ENCODE measurements at places on chromosomes 11 and 22. TPM values are rescaled to one million over a fixed set of nuclear protein-coding genes. Genes with fewer than 3 reads are reported as not detected.

Gene PGM2L1
- total RNA-seq: 7.2 TPM

Gene GPR83
- total RNA-seq: not detected

Gene PIWIL4
- 1.8 TPM for total RNA-seq

Gene KRTAP5-10
- 0.36 TPM for total RNA-seq

Gene RAB36
- 8.5 TPM for total RNA-seq

Gene APOL4
- total RNA-seq: 2.9 TPM

Gene GRM5
- total RNA-seq: not detected

- H3K4me3 ChIP-seq: no peak overlapping the region
- H3K4me1 ChIP-seq: peaks cover 7% of the 10 kb centered on the region
Measured at GRCh38 chr11:129119036-129119435, 73.1 kb downstream of the ARHGAP32 start.

GRCh38 chr11:112884012-112884767 is 77.0 kb upstream of the NCAM1 start:
- no peaks in the 10 kb centered on the region for H3K4me1 ChIP-seq
- no peaks in the 10 kb centered on the region for H3K27me3 ChIP-seq
- DNase-seq: no peak
- H3K4me3 ChIP-seq: no peak overlapping the region
- H3K27ac ChIP-seq: no peak overlapping the region

DNA sequence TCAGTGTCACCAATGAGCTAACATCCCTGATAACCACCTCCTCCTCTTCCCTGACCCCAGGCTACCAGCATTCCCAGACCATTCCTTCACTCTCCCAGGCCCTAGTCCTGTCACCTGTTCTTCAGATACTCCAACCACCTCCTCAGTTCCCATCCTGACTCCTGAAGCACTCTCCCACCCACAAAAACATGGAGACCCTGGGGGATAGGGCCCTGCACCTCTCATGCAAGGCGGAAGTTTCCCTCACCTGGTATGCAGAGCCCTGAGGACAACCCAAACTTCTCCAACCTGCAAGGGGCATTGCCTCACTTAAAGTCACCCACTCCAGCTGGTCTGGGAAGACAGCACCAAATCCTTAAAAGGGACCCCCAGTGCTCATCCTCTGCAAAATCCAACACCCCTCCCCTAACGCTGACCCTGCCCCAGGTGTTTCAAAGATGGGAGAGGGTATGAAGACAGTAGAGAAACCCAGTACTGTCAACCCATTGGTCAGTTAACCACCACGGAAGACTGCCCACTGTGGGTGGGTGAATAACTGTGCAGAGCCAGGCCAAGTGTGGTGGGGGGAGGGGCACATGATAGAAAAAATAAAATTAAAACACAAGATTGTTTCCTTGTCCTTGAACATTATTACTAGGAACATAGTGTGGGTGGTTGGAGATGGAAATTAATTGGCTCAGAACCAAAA is 1.4 kb downstream of the TNKS1BP1 start:
- DNase-seq: peak; percentile 89
- H3K27me3 ChIP-seq: no peaks in the 10 kb centered on the region
- peak overlapping the region; percentile 97 for H3K27ac ChIP-seq

DNA sequence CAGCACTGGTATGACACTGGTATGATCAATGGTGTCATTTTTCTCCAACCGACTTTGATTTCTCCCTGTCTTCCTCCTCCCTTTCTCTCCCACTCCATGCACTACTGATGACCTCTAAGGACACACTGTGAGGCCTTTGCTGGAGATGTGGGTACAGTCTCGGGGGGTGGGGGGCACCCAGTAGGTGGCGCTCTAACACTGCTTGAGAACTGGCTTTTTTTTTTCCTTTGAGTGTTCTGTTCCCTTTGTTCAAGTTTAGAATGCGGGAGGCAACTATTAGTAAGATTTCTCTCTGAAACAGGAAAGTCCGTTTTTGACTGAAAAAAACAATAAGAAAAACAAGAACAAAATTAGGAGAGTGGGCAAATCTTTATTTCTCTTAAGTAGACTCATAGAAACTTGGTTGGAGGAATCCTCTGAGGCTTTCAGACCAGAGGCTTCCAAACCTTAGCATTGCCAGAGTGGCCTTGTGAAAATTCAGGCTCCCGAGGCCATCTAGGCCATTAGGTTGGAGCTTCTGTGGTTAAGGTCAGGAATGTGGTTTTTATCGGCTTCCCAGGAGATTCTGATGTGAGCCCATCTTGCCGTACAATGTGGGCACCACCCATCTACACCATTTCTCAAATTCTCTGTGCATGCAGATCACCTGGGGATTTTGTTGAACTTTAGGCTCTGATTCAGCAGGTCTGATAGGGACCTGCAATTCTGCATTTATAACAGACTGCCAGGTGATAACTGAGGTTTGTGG is 43.2 kb downstream of the PANX1 start:
- H3K27me3 ChIP-seq: no peaks in the 10 kb centered on the region
- peak; percentile 84 for DNase-seq
- no peak overlapping the region for H3K27ac ChIP-seq
- peaks cover 14% of the 10 kb centered on the region for H3K4me1 ChIP-seq

GRCh38 chr11:9739123-9739900 is 75.4 kb downstream of the SWAP70 start:
- no peak overlapping the region for H3K4me3 ChIP-seq
- no peaks in the 10 kb centered on the region for H3K27me3 ChIP-seq
- no peak for DNase-seq
- H3K36me3 ChIP-seq: peaks cover 32% of the 10 kb centered on the region

GRCh38 chr11:19307498-19307897 is 66.8 kb upstream of the E2F8 start:
- no peak overlapping the region for H3K4me3 ChIP-seq
- H3K27ac ChIP-seq: no peak overlapping the region
- no peaks in the 10 kb centered on the region for H3K36me3 ChIP-seq
- H3K4me1 ChIP-seq: no peaks in the 10 kb centered on the region
- DNase-seq: no peak

DNA sequence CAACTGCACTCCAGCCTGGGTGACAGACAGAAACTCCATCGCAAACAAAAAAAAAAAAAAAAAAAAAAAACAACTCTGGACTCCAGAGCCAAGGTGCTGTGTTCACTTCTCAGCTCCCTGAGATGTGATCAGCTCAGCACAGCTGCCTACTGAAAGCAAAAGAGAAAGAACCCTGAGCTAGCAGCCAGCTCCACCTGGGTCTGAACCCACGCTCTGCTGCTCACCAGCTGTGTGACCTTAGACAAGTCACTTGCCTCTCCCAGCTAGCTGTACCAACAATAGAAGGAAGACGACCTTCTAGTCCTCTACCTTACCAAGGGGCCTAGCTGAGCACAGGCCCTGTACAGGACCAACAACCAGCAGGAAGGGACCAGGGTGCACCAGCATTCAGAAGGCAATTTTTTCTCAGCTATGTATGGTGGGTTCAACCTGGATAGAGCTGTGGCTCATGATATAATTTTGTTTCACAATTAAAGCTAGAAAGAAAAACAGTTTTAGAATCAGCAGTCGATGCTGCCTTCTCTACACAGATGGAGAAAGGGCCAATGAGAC is 3.8 kb downstream of the DGCR2 start:
- no peak overlapping the region for H3K4me3 ChIP-seq
- H3K27me3 ChIP-seq: no peaks in the 10 kb centered on the region
- peak; percentile 48 for DNase-seq
- H3K36me3 ChIP-seq: no peaks in the 10 kb centered on the region
- H3K27ac ChIP-seq: no peak overlapping the region

- no peaks in the 10 kb centered on the region for H3K4me1 ChIP-seq
- no peak overlapping the region for H3K27ac ChIP-seq
- H3K36me3 ChIP-seq: no peaks in the 10 kb centered on the region
- no peak for DNase-seq
Measured at GRCh38 chr11:32538804-32539203, 44.8 kb upstream of the EIF3M start.

- no peak for DNase-seq
- no peak overlapping the region for H3K4me3 ChIP-seq
- no peaks in the 10 kb centered on the region for H3K4me1 ChIP-seq
- H3K27me3 ChIP-seq: peaks cover 3% of the 10 kb centered on the region
- no peak overlapping the region for H3K27ac ChIP-seq
Measured at GRCh38 chr22:43744700-43745410, 67.2 kb downstream of the EFCAB6 start.

DNA sequence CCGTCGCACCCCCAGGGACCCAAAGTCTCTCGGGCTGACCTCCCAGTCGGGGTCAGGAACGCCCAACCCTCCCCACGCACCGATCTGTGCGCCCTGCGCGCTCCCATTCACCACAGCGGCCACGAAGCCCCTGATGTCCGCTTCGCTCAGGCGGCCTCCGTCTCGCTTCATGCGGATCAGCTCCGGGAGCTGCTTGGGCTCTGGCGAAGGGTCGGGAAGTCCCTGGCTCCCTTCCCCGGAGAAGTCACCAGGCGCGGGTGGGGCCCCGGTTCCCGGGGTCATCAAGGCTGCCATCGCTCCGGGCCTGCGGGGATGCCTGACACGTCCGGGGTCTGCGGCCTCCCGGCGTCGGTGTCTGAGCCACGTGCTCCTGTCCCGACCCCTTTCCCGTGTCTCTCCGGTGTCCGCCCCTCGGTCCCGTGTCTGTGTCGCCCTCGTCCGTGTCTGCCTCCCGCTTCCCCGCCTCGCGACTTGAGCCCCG is 356 bp downstream of the TYMP start:
- peak overlapping the region; percentile 74 for H3K4me3 ChIP-seq
- no peaks in the 10 kb centered on the region for H3K27me3 ChIP-seq

GRCh38 chr11:763549-764321 is 13.6 kb downstream of the GATD1 start:
- H3K4me3 ChIP-seq: no peak overlapping the region
- H3K27ac ChIP-seq: peak overlapping the region; percentile 24
- no peaks in the 10 kb centered on the region for H3K27me3 ChIP-seq
- H3K36me3 ChIP-seq: peaks cover 71% of the 10 kb centered on the region
- peaks cover 20% of the 10 kb centered on the region for H3K4me1 ChIP-seq
- DNase-seq: peak; percentile 51

DNA sequence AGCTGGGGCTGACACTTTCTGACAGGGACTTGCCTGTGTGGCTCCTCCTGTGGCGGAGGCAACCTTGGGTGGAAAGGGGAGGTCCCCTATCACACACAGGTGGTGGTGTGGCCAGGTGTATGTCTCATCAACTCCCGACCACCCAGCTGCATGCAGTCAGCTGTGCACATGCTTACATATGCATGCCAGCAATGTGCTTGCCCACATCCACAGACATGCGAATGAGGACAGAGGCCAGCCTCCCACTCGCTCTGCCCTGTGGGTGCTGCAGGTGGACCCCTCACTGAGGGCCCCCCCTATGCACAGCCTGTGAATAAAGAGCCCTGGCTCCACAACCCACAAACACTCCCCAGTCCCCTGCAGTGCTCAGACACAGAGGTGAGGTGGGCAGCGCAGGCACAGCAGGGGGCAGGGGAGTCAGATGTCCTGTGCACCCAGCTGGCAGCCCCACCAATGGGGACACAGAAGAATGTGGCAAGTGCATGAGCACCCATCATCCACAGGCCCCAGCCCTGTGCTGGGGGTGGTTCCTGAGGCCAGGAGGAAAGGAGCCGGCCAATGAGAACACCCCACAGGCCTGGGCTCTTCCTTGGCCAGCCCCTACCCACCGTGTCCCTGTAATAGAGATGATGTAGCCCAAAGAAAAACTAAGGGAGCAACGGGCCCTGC is 9.5 kb downstream of the GNB1L start:
- no peaks in the 10 kb centered on the region for H3K27me3 ChIP-seq
- peak; percentile 32 for DNase-seq
- H3K27ac ChIP-seq: peak overlapping the region; percentile 48
- peaks cover 13% of the 10 kb centered on the region for H3K4me1 ChIP-seq
- no peak overlapping the region for H3K4me3 ChIP-seq

GRCh38 chr11:118001494-118001971 is 15.3 kb downstream of the IL10RA start:
- no peaks in the 10 kb centered on the region for H3K27me3 ChIP-seq
- H3K4me3 ChIP-seq: no peak overlapping the region
- no peak for DNase-seq
- H3K36me3 ChIP-seq: no peaks in the 10 kb centered on the region
- no peaks in the 10 kb centered on the region for H3K4me1 ChIP-seq
- no peak overlapping the region for H3K27ac ChIP-seq

- DNase-seq: no peak
- H3K4me1 ChIP-seq: peaks cover 19% of the 10 kb centered on the region
- H3K27me3 ChIP-seq: peaks cover 21% of the 10 kb centered on the region
- no peaks in the 10 kb centered on the region for H3K36me3 ChIP-seq
- H3K4me3 ChIP-seq: no peak overlapping the region
Measured at GRCh38 chr11:45578316-45578715, 87.1 kb downstream of the CHST1 start.

- no peak for DNase-seq
- H3K4me1 ChIP-seq: peaks cover 32% of the 10 kb centered on the region
- H3K27me3 ChIP-seq: no peaks in the 10 kb centered on the region
Measured at GRCh38 chr22:40486962-40487602, 116.7 kb downstream of the SGSM3 start.

GRCh38 chr11:103480421-103480820 is 371.2 kb downstream of the DYNC2H1 start:
- H3K27ac ChIP-seq: no peak overlapping the region
- peaks cover 2% of the 10 kb centered on the region for H3K4me1 ChIP-seq
- DNase-seq: no peak
- no peaks in the 10 kb centered on the region for H3K36me3 ChIP-seq
- no peaks in the 10 kb centered on the region for H3K27me3 ChIP-seq

DNA sequence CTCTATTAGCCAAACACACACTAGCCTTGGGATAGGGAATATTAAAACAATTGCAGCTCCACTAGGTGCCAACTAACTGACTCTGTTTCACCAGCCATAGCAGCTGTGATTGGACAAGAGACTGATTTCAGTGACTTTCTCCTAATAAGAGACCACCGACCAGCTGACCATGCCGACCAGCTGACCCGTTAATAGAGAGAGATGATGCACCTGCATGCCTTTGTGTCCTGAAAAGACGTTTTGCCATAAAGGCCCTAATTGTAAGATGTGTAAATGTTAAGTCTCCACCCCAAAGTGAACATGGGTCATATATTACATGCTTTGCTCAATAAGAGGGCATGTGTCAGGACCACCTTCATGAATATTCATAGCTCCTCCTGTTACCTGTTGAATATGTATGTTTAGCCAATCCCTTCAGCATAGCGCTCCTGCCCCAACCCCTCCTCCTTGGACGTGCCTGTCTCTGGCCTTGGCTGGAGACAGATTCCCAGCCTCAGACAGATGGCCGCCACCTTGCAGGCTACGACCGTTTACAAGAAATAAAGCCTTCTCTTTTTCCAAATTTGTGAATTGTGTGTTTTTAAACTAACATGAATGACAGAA is 1.3 kb upstream of the NADSYN1 start:
- no peaks in the 10 kb centered on the region for H3K27me3 ChIP-seq
- H3K36me3 ChIP-seq: peaks cover 19% of the 10 kb centered on the region
- peak overlapping the region; percentile 99 for H3K4me3 ChIP-seq
- DNase-seq: no peak

- no peak for DNase-seq
- peak overlapping the region; percentile 10 for H3K27ac ChIP-seq
- H3K36me3 ChIP-seq: peaks cover 100% of the 10 kb centered on the region
- no peak overlapping the region for H3K4me3 ChIP-seq
Measured at GRCh38 chr22:36297568-36297967, 44.6 kb downstream of the APOL1 start.

GRCh38 chr11:130124096-130124495 is 35.5 kb upstream of the ST14 start:
- H3K27ac ChIP-seq: peak overlapping the region; percentile 49
- peaks cover 61% of the 10 kb centered on the region for H3K36me3 ChIP-seq
- peaks cover 30% of the 10 kb centered on the region for H3K4me1 ChIP-seq
- H3K27me3 ChIP-seq: no peaks in the 10 kb centered on the region

- H3K4me1 ChIP-seq: peaks cover 9% of the 10 kb centered on the region
- peaks cover 7% of the 10 kb centered on the region for H3K36me3 ChIP-seq
- peak; percentile 68 for DNase-seq
- no peak overlapping the region for H3K27ac ChIP-seq
Measured at GRCh38 chr11:45982656-45983470, 60.4 kb downstream of the LARGE2 start.

GRCh38 chr22:45657701-45658100 is 13.9 kb upstream of the ATXN10 start:
- H3K27me3 ChIP-seq: no peaks in the 10 kb centered on the region
- no peak for DNase-seq
- no peak overlapping the region for H3K4me3 ChIP-seq
- no peaks in the 10 kb centered on the region for H3K4me1 ChIP-seq
- H3K36me3 ChIP-seq: no peaks in the 10 kb centered on the region

Data from osteoblast (primary cell).